ENCODE measurements at places on chromosomes 13 and 19.

DNA sequence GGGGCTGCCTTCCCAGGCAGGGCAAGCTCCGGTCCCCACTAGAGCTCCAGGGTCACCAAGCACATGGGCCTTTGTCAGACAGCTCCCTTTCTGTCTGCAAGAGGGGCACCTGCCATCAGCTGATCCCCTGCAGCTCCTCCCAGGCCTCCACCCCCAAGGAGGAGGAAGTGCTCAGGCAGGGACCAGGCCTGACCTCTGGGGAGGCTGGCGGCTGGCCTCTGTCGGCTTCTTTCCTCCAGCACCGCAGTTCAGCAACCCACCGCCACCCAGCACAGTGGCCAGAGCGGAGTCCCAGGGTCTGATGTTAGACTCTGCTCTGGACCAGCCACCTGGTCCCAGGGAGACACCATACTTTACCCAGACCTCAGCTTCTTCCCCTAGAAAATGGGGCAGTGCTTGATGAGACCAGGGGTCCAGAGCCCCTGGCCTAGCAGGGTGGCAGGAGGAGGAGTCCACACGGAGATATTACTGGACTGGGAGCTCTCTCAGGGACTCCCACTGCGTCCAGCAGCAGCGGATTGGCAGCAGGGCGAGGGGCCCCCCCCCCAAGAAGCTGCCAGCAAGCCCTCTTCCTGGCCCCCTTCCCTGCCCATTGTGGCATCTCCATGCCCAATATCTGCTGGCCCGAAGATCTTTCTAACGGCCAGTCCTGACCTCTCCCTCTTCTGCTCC lies 24.1 kb downstream of the NKPD1 start:
- peak; percentile 59 for DNase-seq

GRCh38 chr19:45952686-45953505 lies 20.8 kb downstream of the NOVA2 start:
- peak; percentile 51 for DNase-seq

DNA sequence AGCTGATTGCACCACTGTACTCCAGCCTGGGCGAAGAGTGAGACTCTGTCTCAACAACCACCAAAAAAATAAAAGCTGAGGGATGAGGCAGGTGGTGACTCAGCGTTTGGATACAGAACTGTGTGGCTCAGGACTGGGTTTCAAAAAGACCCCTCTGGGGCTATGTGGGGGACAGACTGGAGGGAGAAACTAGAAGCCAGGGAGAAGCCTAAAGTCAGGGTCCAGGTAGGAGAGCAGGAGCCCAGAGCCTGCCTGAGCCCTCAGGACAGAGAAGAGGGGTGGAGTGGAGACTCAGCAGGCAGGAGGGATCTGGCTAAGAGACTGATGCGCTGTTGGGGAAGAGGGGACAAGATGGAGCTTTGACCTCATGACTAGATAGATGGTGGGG lies 1.8 kb upstream of the CD37 start:
- no peak for DNase-seq

- no peak for DNase-seq
These were observed 48.4 kb downstream of the ATP8A2 start for GRCh38 chr13:25420161-25420560.

GRCh38 chr19:13841086-13841961 lies 35.6 kb upstream of the NANOS3 start:
- DNase-seq, result peak; percentile 75

GRCh38 chr13:90008707-90009149 lies 1338.8 kb upstream of the MIR17HG start:
- peak; percentile 11 for DNase-seq

GRCh38 chr19:48925240-48925843 lies 8.2 kb upstream of the DHDH start:
- DNase-seq, result no peak

- no peak for DNase-seq
These were observed 36.1 kb downstream of the OLFM4 start for GRCh38 chr13:53064731-53065130.

DNA sequence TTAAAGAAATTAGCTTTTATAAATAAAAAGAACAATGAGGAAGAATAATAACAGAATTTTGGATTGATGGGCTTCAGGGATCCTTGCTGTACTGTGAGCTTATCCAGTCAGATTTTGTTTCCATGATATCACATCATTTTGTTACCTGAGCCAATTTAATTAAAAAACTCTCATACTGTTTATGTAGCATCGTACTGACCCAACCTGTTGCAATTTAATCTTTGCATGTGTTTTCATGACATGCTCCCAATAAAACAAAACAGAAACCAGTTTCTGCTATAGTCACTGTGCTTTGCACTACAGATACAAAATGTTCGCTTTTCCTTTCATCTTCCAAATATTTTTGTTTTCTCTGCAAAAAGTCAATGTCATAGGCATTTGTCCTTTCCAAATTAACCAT lies 109.7 kb upstream of the RNF113B start:
- DNase-seq, result no peak

DNA sequence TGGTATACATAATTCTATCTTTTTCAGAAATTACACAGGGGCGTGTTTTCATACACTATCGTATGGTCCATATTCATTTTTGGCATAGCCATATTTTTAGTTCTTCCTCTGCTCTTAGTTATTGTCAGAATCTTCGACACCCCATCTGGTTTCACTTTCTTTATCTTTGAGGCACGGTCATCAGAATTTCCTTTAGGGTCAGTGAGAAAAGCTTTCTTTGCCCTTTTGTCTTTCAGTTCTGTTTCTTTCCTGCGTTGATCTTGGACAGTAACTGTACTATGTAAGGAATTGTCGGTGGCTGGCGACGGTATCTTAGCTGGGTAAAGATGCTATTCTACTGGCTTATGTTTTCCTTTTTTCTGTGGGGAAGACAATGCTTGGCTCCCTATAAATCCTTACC lies 10.6 kb upstream of the KIR2DL4 start:
- peak; percentile 77 for DNase-seq

- DNase-seq, result no peak
These were observed 27.6 kb downstream of the SCEL start for GRCh38 chr13:77563111-77563510.

DNA sequence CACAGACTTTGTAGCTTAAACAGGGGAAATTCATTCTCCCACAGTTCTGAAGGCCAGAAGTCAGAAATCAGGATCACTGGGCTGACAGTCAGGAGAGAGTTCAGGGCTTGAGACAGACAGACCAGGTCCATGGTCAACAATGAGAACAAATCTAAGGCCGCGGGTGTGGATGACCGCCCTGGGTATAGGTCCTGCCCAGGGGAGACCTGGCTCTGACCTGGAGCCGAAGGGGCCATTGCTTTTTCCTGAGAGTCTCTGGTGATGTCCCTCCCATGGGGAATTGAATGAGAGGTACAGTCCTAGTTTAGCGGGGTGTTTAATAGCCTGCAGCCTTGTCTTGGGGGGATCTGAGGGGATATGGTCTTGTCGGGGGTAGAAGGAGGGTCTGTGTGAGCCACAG lies 25.2 kb upstream of the FBL start:
- no peak for DNase-seq

- no peak for DNase-seq
These were observed 15.9 kb upstream of the IGLON5 start for GRCh38 chr19:51295382-51296126.

DNA sequence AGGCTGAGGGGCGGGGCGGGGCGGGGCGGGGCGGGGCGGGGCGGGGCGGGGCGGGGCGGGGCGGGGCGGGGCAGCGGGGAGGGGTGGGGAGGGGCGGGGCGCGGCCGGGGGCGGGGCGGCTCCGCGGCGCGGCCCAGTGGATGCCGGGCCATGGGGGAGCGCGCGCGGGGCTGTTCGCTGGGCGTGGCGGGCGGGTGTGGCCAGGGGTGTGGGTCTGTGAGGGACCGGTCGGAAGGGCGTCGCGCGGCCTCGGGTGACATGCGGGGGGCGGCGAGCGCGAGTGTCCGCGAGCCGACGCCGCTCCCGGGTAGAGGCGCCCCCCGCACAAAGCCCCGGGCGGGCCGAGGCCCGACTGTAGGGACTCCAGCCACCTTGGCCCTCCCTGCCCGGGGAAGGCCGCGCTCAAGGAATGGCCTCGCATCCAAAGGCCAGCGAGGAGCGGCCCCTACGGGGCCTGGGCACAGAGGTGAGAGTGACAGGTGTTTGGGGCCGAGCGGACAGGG lies at the start of gene ZFP28:
TSS of gene ZFP28 (plus strand) at position 188 of the 503 bp plus-strand sequence. CDS start at position 259, 71 bp downstream.
- DNase-seq, result no peak

GRCh38 chr19:2341982-2342381 lies 13.5 kb downstream of the SPPL2B start:
- DNase-seq, result no peak

GRCh38 chr13:43428545-43429296 lies 358.1 kb downstream of the ENOX1 start:
- peak; percentile 20 for DNase-seq

DNA sequence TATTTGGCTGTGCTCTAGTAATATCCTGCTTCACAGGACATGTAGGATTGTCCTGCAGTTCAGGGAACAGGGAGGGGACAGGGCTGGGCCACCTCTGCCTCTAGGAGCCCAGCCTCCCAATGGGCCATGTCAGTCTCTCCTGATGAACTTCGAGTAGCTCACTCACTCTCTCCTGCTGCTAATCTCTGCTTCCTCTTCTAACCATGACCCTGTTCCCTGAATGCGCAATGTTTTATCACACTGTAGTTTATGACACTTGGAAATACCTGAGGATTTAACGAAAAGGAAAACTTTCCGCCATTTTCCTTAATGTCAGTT lies 9.2 kb downstream of the PARP4 start:
- no peak for DNase-seq

DNA sequence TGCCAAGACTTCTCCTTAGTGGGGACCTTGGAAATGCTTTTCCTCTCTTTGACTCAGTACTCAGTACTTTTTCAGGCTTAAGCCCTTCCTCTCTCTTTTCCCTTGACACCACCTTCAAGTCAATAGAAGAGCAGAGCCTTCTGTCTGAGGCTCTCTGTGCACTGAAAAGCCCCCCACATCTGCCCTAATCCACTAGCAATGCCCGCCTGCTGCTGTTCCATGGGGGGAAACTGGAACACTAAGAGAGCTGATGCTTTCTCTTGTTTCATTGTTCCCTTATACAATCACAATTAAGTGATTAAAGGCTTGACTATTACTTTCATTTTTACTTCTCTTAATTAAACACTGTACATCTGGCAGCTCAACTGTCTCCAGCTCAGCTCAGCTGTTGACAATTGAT lies 254.5 kb downstream of the SLITRK6 start:
- no peak for DNase-seq

- DNase-seq, result no peak
These were observed 138.8 kb upstream of the GJB6 start for GRCh38 chr13:20370815-20371421.

DNA sequence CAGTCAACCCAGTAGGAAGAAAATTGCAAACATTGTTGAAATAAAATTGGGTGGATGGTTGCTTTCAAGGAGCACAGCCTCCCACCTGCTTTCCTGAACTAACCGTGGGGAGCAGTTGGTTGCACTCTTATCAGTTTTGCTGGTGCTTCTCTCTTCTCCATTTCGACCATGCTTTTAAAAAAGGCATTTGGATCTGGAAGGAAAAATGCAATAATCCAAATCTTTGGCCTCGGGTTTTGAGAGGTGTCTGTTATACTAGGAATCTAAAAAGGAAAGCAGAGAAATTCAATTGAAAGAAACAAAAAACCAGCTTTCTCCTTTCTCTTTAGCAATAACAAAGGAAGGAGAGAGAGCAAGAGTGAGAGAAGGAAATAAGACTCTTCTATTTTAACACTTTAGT lies 113.6 kb upstream of the ARGLU1 start:
- no peak for DNase-seq

DNA sequence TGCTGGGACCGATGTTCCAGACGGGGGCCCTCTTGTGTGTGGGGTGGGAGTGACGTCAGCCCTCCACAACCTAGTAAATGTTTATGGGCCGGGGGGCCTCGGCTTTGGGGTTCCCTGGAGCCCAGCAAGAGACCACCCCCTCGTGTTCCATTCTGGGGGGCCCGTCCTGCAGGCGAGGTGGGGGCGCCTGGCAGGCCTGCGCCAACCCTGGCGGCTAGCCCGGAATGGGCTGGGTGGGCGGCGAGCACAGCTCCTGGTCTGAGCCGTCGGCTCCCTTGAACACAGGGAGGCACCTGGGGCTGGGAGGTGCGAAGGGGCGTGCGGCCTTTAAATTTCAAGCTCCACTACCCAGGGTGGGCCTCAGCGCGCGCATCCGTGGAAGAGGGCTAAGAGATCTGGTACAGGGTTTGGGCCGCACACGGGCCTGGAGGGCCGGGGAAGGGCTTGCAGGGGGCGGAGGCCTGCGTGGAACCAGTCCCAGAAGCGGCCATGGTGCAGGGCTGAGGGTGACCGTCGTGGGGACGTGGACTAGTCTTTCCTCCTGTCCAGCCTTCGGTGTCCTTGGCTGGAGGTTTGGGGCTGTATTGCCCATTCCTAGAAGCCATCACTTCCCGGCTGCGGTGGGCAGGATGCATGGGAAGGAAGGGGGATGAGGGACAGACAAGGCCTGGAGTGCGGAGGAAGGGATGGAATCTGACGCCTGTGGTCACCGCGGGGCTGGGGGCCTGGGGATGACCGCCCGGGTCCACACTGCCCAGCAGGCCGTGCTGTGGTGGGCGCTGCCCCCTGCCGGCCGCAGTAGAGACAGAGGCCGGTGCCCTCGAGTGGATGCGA lies 11.4 kb downstream of the NDUFA11 start:
- DNase-seq, result peak; percentile 54

DNA sequence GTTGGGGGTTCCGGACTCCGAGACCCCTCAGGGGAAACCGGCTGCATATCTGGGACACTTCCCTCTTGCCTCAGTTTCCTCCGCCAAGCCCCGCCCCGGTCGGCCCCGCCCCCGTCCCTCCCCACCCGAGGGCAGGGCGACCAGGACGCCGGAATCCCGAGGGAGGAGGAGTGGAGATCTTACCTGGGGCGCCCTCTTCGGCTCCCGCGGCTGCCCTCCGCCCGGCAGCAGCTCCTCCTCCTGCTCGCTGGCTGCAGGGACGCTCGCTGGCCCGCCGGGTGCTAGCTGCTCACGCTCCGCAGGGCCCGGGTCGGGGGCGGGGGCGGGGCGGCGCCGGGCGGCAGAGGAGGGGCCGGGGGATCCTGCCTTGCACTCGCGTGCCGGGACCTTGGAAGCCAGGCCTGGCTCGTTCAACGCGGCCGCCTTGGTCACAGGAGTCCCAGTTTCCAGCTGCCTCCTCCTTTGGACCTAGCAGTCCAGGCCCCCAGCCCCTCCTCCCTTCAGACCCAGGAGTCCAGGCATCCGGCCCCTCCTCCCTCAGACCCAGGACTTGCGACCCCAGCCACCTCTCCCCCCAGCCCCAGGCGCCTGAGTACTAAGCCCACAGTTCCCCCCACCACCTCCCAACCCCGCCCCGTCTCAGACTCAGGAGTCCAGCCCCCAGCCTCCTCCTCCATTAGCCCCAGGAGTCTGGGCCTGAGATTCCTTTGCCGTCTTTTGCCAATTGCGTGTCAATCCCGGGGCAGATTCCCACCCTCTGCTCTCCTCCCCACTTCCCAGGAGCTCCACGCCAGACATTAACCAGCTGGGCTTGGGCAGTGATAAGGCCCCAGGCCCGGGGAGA lies at the start of gene NTF4:
TSS of gene NTF4 (minus strand) at position 51 of the 844 bp plus-strand sequence. CDS start 2,821 bp downstream, outside the sequence.
- DNase-seq, result peak; percentile 21

Data from RPMI8226 (cell line).